ENCODE measurements at places on chromosomes 7 and 10.

DNA sequence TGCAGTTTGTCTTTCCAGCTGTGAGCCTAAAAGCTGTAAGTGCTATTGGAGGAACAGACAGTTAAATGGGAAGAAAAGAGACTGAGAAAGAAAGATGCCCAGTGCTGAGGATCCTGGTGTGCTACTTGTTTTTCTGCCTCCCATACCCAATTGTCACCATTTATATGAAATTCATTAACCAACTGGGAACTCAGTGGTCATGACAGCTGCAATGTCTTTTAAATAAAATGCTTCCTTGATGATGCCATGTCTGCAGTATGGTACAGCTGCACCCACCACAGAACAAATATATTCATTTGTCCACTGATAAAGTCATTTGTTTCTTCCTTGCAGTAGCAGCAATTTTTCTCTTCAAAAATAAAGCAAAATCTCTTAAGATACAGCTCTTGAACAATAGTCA is 15.6 kb upstream of the RTKN2 start:
- DNase-seq, result no peak

- DNase-seq, result no peak
Observed at GRCh38 chr7:113256883-113257531, 138.7 kb upstream of the SMIM30 start.

DNA sequence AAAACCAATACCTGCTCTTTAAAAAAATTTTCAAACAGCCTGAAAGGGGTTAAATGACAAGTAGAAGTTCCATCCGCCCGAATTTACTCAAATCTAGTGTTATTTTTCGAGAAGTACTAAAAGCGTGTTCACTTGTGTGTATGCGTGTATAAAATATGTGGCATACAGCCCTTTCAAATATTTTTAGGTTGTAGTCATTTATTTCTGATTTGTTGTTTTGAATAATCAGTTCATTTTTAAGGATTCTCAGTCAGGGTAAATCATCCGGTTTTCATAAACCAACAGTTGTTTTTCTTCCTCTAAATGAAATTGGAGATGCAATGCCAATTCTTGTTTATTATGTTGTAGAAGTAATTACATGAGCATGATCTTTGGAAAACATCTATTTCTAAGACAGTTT is 6.9 kb upstream of the SUN1 start:
- peak; percentile 71 for DNase-seq

DNA sequence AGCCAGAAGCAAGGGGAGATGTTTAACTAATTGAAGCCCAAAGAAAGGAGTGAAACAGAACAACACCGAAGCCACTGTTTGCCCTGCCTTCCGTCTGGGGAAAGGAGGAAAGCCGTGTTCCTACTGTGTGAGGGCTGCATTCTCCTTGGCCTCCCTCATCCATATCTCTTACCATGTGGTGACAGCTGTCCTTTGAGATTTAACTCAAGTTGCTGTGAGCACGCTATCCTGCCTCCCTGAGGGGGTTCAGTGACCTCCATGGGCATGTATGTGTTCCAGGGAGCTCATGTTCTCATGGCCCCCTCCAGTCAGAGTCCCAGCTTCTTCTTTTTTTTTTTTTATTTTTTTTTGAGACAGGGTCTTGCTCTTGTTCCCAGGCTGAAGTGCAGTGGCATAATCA is 26.2 kb upstream of the CRHR2 start:
- peak; percentile 37 for DNase-seq

GRCh38 chr10:30432622-30433305 is 1.2 kb upstream of the MAP3K8 start:
- DNase-seq, result no peak

GRCh38 chr7:76354981-76355730 is 3.6 kb downstream of the YWHAG start:
- no peak for DNase-seq

- DNase-seq, result peak; percentile 63
Observed at GRCh38 chr10:63396133-63396761, 69.5 kb downstream of the JMJD1C start.

- no peak for DNase-seq
Observed at GRCh38 chr7:47897831-47898230, 50.4 kb downstream of the PKD1L1 start.

GRCh38 chr7:137169282-137169698 is 174.2 kb downstream of the PTN start:
- DNase-seq, result peak; percentile 76

- peak; percentile 85 for DNase-seq
Observed at GRCh38 chr7:156984174-156984891, 26.1 kb downstream of the MNX1 start.

GRCh38 chr7:30331338-30331737 is 46.9 kb downstream of the ZNRF2 start:
- peak; percentile 27 for DNase-seq

- DNase-seq, result no peak
Observed at GRCh38 chr10:130751106-130751840, 560.2 kb downstream of the TCERG1L start.

GRCh38 chr10:1401071-1401965 is 336.0 kb downstream of the ADARB2 start:
- no peak for DNase-seq

DNA sequence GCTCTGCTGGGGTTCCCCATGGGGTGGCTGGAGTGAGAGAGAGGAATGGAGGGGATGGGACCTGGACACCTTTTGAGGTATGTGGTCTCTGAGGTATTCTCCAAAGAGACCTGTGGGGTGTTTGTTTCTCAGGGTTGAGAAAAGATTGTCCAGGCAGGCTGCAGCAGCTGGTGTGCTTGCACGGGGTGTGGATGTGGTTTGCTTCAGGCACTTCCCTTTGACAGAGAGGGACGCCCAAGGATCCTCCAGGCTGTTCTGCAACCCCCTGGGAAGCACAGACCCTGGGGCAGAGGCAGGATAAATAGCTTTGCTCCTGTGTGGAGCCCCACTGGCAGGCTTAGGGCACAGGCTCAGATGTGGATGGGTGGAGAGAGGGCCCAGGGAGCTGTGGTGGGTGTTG is 115.1 kb upstream of the AGK start:
- no peak for DNase-seq

DNA sequence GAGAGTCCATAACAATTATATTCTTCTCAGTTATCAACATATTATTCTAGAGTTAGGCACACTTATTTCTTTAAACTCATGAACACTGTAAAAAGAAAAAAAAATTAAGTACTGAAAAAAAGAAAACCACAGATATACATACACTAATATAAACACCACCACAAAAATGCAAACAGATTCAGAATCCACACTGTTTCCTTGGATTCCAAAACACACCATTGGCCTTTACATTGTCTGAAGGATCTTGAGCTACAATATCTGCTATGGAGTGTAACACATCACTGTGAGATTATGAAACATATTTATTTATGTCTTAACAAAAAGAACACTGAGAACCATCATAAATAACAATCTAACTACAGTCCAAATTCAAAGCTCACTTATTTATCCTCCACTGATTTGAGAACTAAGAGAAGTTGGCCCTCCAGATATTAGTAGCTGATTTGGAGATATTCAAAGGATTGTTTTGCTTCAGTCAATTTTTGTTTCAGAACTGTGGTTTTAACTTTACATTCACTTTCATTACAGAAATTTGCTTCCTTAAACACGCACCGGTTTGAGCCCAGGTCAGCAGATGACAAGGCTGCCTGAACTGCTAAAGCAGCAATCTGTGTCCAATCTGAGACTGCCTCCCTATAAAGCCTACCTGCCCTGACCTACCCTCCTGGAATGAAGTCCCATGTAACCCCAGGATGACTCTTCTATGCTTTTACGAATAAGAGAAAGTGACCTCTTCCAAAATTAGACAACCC is 47.0 kb upstream of the CDK1 start:
- no peak for DNase-seq
